Caudate nucleus (tissue), 63 donors: ENCODE measurements at places on chromosomes 7 and 10.

DNA sequence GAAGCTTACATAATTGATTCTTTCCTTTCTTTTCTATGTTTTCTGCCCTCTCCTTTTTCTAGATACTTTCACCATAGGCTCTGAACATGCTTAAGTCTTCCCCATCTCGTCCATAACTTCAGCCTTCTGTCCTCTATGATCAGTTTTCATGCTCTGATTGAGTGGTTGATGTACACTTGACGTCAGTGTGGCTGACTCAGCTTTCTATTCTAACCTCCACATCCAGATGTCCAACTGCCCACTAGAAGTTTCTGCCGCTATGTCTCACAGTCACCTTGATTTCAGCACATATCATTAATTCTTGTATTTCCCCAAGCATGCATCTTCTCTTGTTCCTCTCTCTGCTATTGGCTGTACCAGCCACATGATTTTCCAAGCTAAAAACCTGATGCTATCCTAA lies 15.0 kb downstream of the CDK14 start:
- no peak for DNase-seq

DNA sequence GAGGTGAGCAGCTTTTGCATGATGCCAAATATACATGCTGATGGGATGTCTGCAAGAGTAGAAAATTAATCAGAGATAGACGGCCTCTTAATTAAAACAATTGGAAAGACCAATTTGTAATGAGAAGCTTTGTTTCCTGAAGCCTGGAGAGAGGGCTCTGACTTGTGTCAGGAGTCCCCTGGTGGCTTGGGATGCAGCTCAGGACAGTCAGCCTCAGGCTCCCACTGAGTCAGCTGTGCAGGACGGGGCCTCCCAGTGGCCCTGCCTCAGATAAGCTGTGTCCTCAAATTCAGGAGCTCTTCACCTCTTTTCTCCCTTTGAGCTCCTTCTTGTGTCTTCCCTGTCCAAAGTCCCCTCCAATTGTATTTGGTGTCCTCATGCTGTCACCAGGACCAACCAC lies 438.9 kb upstream of the PODXL start:
- no peak for DNase-seq

GRCh38 chr7:116806046-116806944 lies 56.1 kb upstream of the CAPZA2 start:
- no peak for DNase-seq

- DNase-seq: peak; percentile 88
These were observed 9.0 kb downstream of the SPOCK2 start for GRCh38 chr10:72079356-72079755.

- no peak for DNase-seq
These were observed 51.2 kb upstream of the BMPER start for GRCh38 chr7:33854178-33854577.

GRCh38 chr7:2100278-2101208 lies 132.2 kb downstream of the MAD1L1 start:
- DNase-seq: no peak
